ENCODE measurements at places on chromosomes 2 and 18. TPM values are rescaled to one million over a fixed set of nuclear protein-coding genes. Genes with fewer than 3 reads are reported as not detected.

- H3K4me1 ChIP-seq, result peaks cover 18% of the 10 kb centered on the region
- no peak overlapping the region for H3K4me3 ChIP-seq
- no peaks in the 10 kb centered on the region for H3K36me3 ChIP-seq
- H3K27ac ChIP-seq, result no peak overlapping the region
- DNase-seq, result no peak
These were observed 98.3 kb downstream of the MEIS1 start for GRCh38 chr2:66532972-66533868.

DNA sequence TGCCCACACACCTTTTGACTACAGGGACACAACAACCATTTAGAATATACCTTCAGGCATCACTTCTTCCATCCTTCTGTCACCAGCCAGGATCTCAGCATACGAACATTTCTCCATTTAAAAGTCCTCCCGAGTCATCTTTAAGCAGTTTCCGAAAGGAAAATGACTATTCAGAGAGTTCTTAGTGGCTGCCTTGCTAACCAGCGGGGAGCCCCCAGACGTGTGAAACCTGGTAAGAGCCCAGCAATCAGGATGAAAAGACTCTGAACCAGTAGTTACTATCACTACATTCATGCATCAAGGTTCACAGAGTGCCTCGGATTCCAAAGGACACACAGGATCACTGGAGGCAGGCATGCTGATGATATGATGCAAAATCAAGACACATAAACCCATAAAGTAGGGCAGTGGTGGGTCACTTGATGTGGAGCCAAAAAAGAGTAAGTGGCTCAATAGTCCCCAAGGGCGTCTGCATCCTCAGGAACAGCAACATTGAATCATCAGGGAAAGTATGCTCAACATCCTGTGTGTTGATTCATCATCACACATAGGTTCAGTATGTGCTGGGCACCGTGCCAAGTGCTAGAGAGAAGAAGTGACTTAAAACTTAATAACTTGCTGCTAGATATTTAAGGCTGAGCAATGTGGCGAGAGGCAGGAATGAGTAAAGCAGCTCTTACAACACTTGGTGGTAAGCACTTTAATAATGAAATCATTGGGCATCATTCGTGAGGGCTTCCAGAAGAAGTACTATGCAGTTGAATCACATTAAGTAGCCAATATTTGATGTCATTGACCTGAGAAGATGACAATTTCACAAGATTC, 4.4 kb downstream of the CCL20 start:
- H3K27ac ChIP-seq, result no peak overlapping the region
- H3K36me3 ChIP-seq, result no peaks in the 10 kb centered on the region
- H3K4me1 ChIP-seq, result peaks cover 14% of the 10 kb centered on the region

The HS1BP3 gene
- 16.8 TPM for total RNA-seq

GRCh38 chr2:96913117-96913397, 43.2 kb upstream of the SEMA4C start:
- no peak for DNase-seq
- H3K36me3 ChIP-seq, result no peaks in the 10 kb centered on the region
- H3K27ac ChIP-seq, result no peak overlapping the region
- no peaks in the 10 kb centered on the region for H3K27me3 ChIP-seq
- no peak overlapping the region for H3K4me3 ChIP-seq
- H3K4me1 ChIP-seq, result no peaks in the 10 kb centered on the region

The DNER gene
- total RNA-seq, result 8.8 TPM

DNA sequence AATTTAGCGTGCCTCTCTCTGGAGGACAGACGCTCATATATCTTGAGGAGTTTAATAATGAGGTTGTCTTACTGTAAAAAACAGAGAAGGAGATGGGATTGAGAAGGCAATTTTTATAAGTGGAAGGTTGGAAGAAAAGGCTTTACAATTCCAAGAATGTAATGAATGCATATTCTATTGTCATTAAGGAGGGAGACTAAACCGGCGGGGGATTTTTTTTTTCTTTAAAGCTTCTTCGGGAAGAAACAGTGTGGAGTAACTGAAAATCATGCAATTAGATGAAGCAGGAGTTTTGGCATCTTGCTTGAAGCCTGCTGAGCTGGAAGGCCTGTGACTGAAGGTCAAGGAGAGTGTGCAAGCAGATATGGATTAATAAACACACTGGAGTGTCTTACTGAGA, 124.4 kb downstream of the HRH4 start:
- H3K4me1 ChIP-seq, result peaks cover 32% of the 10 kb centered on the region
- no peak overlapping the region for H3K4me3 ChIP-seq
- H3K36me3 ChIP-seq, result no peaks in the 10 kb centered on the region
- H3K27ac ChIP-seq, result 0 out of 2 replicates have a peak overlapping the region, but pooled peaks have one; percentile 56
- DNase-seq, result peak; percentile 86

GRCh38 chr2:215907147-215907546, 106.2 kb downstream of the MREG start:
- H3K36me3 ChIP-seq, result no peaks in the 10 kb centered on the region
- H3K4me3 ChIP-seq, result no peak overlapping the region
- no peak overlapping the region for H3K27ac ChIP-seq
- H3K4me1 ChIP-seq, result no peaks in the 10 kb centered on the region
- no peaks in the 10 kb centered on the region for H3K27me3 ChIP-seq

The FAP gene
- not detected for total RNA-seq

The TMEM163 gene
- total RNA-seq, result 1.1 TPM

DNA sequence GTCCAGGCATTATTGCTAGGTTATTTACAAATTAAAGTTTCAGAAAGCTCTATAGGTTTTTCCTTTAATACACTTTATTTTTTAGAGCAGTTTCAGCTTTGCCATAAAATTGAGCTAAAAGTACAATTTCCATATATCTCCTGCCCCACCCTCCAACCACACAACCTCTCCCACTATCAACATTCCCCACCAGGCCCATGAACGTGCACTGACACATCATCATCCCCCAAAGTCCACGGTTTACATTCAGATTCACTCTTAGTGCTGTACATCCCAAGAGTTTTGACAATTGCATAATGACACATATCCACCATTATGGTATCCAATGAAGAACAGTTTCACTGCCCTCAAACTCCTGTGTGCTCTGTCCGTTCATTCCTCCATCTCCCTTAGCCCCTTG, 139.4 kb downstream of the NBAS start:
- no peak overlapping the region for H3K4me3 ChIP-seq
- no peak for DNase-seq
- H3K27me3 ChIP-seq, result no peaks in the 10 kb centered on the region
- H3K36me3 ChIP-seq, result no peaks in the 10 kb centered on the region
- H3K4me1 ChIP-seq, result peaks cover 2% of the 10 kb centered on the region

The TMEM17 gene
- total RNA-seq, result 3.0 TPM

DNA sequence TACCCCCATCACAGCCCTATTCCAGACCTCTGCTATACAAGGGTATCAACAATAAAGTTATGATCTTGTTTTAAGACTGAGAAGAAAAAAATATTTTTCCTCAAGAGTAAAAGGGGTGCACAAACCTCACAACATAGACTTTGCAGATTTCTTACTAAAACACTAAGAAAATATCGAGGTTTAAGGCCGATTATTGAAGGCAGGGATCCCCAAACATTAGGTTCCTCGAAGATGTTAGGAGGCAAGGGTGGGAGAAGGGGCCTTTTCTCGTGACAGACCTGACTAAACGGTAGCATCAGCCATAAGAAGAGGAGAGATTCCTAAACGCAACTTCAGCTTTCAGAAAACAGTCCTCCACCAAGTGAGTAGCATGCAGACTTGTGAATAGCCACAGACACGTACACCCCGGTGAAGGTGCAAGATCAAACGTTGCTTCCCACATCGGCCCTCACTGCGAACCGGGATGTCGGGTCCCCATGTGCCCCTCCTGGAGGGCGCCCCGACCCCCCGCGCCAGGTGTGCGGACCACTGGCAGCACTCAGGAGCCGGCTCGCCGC, 678 bp downstream of the PIAS2 start:
- peak overlapping the region; percentile 64 for H3K4me3 ChIP-seq
- DNase-seq, result no peak
- H3K27ac ChIP-seq, result peak overlapping the region; percentile 70
- H3K27me3 ChIP-seq, result no peaks in the 10 kb centered on the region
- H3K4me1 ChIP-seq, result peaks cover 56% of the 10 kb centered on the region
- H3K36me3 ChIP-seq, result no peaks in the 10 kb centered on the region

The RIOK3 gene
- total RNA-seq, result 23.7 TPM

GRCh38 chr2:4539121-4539520, 835.7 kb downstream of the DCDC2C start:
- DNase-seq, result no peak
- H3K36me3 ChIP-seq, result no peaks in the 10 kb centered on the region
- H3K27ac ChIP-seq, result no peak overlapping the region
- H3K27me3 ChIP-seq, result no peaks in the 10 kb centered on the region

DNA sequence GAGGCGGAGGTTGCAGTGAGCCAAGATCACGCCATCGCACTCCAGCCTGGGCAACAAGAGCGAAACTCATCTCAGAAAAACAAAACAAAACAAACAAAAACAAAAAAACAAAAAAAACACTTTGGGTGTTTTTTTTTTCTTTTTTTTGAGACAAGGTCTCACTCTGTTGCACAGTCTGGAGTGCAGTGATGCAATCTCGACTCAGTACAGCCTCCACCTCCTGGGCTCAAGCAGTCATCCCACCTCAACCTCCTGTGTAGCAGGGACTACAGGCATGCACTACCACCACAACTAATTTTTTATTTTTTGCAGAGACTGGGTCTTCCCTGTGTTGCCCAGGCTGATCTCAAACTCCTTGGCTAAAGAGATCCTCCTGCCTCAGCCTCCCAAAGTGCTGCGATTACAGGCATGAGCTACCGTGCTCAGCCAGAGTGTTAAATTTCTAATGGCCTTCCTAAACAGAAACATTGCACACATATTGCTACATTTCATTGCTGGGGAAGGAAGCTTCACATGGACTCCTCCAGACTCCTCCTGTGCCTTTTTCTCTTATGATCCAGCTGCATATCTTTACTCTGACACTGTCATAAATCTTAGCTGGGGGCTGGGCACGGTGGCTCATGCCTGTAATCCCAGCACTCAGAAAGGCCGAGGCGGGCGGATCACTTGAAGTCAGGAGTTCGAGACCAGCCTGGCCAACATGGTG, 19.7 kb downstream of the STARD7 start:
- DNase-seq, result no peak
- H3K27ac ChIP-seq, result no peak overlapping the region
- H3K4me3 ChIP-seq, result no peak overlapping the region
- H3K4me1 ChIP-seq, result no peaks in the 10 kb centered on the region
- peaks cover 60% of the 10 kb centered on the region for H3K36me3 ChIP-seq
- H3K27me3 ChIP-seq, result no peaks in the 10 kb centered on the region

GRCh38 chr18:25112821-25113434, 239.0 kb downstream of the ZNF521 start:
- H3K27me3 ChIP-seq, result no peaks in the 10 kb centered on the region
- H3K27ac ChIP-seq, result no peak overlapping the region
- H3K36me3 ChIP-seq, result no peaks in the 10 kb centered on the region
- H3K4me1 ChIP-seq, result peaks cover 3% of the 10 kb centered on the region
- peak; percentile 27 for DNase-seq

GRCh38 chr2:53473775-53474311, 293.8 kb upstream of the CHAC2 start:
- H3K4me3 ChIP-seq, result no peak overlapping the region
- DNase-seq, result no peak
- H3K4me1 ChIP-seq, result no peaks in the 10 kb centered on the region
